Suprapubic skin (tissue), 4 donors: ENCODE measurements at places on chromosomes 1 and 21.

GRCh38 chr1:1122078-1122811 is 6.4 kb upstream of the C1orf159 start:
- DNase-seq: peak; percentile 93

DNA sequence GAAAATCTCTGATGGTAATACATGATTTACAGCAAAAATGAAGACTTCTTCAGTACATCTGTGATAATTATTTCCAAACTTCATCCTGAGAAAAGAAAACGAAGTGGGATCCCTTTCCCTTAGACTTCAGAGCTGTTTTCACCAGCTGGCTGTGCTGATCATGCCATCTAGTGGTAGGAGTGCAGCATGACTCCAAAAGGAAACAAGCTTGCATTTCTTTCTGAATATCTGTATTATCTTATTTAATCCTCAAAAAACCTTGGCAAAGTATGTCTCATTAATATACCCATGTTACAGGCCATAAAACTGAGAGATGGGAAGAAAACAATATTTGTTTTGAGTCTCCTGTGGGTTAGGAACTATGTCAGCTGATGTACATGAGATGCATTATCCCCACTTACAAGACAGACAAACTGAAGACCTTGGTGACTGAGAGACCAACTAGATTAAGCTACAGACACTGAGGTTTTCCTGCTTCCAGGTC is 9.8 kb upstream of the GJA8 start:
- DNase-seq: no peak

- DNase-seq: no peak
These were observed 57.3 kb downstream of the PSMG1 start for GRCh38 chr21:39125752-39126485.

DNA sequence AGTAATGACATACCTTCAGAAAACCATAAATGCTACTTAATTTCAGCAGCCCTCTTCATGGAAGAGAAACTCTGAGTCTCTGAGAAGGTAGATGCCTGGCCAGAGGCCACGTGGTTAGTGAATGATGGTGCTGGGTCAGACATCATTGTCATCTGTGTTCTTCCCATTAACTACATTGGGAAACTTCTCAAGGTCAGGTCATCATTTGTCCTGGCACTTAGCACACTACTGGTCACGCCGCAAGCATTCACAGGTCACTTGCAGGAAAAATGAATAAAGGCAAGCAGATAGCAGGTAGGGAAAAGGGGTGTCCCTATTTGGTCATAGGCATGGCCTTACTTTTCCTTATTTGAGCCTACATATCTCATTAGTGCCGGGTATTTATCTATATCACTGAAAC is 220.1 kb upstream of the PROX1 start:
- DNase-seq: no peak

- DNase-seq: no peak
These were observed 63.2 kb downstream of the FAM163A start for GRCh38 chr1:179806333-179806732.

GRCh38 chr1:91502672-91503184 is 2.1 kb downstream of the CDC7 start:
- no peak for DNase-seq

DNA sequence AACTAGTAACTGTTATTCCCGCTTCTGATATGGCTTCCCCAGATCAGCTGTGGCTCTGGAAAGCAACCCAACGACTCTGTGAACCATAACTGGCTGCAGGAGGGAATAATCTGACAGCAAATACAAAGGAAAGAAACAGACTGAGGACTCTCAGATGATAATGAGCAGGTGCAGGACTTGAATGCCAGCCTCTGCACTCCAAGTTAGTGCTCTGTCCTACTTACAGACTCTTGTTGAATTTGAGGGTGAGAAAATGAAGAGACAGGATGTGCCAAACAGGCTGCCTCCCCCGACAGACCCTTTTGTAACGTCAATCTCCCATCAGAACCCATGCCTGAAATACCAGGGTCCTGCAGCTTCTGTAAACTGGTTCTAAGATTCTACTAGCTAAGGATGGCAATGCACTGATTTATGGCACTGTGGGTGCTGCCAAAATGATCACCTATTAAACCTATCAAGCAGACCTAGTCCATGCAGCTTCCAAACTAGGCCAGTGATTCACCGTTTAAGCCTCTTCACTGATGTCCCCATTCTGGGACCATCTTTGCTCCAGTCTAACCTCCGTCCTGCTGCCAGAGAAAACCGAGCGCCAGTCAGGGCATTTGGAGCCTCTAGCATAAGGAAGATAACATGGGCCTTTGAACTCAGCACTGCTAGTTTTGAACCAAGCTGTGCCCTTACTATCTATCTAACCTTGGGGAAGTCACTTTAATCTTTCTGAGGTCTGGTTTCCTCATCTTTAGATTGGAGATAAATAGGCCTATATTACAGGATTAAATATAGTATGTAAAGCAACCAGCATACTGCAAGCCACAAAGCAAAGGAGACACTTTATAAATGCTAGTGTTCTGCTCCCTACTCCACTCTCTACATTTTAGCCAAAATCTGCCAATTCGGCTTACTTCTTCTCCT is 4.8 kb downstream of the MKNK1 start:
- no peak for DNase-seq

DNA sequence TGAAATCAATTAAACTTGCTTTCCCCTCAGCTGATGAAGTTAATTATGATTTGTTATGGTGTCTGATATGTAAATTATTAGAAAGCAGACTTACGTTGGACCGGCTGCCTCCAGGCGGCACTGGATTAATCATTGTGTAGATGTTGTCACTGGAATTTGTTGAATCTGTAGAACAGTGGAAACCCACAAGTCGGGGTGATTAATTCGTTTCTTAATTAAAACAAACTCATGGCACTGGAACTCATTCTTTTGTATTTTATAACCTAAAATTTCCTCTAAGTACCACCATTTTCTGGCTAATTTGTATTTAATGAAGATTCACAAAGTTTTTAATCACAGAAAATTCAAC is 39.0 kb downstream of the MRPL37 start:
- DNase-seq: no peak

DNA sequence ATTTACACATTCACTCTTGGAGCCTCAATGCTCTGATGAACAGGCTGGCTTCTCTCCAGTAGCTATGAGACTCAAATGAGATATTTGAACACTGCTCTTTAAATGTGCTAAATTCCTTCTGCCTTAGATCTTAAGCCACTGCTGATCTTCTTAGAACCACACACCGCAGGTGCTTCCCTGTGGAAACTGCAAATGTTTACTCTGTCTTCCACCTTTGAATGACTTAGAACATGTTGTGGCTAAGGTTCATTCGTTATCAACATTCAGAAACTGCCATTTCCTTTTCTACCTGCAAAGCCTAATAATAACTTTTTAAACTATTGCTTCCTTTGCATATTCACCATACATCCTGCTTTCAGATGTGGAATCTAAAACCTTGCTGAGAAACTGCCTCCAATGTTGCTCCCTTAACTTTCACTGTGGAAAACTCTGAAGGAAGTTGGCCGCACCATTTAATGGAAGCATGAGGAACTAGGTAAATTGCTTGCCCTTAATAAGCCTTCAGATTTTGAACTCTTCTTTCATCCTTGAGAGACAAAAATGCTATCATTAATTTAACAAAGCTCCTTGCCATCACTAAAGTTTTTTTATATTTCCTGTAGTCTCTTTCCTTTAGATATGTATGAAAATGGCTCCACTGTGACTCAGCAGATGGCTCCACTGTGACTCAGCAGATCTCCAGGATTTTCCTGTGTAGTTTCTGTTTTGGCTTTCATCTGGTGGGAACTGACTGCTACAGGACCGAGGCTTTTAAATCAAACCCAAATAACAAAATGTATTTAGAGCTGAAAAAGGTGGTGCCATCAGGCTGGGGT is 143.8 kb downstream of the TNFSF18 start:
- no peak for DNase-seq

DNA sequence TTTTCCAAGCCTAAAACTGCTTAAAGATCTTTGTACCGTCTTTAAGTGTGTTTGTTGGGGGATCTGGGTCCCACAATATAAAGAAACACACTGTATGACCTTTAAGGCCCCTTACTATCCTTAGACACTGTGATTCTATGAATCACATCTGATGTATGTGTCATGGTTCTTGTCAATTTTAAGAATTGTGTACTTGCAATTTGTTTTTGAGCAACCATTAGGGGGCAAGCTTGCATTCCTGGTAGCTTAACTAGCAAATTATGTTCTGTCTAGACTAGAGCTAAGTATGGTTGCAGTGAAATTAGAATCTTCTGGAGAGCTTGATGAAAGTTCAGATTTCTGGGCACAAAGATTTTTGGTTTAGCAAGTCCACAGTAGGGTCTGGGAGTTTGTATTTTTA is 219.5 kb downstream of the TPR start:
- DNase-seq: no peak

DNA sequence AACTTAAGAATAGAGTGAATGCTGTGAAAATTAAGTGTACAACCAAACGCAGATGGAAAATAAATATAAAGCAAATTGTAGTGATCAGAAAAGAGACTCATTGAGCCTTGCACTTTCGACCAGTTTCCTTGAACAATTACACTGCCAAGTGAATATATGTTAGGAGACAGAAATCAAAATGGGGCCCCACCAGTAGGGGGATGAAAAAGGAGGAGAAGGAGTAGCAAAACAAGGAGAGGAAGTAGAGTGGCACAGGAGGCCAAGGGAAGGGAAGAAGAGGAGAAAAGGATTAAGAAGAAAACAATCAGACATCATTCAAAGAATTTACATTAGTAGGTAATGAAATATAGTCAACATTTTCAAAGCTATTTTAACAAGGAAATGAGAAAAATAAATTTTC is 1770.6 kb downstream of the PLA2G4A start:
- no peak for DNase-seq

GRCh38 chr1:67227196-67227595 is 60.9 kb downstream of the IL23R start:
- DNase-seq: no peak

GRCh38 chr1:165443539-165444311 is 1.2 kb downstream of the RXRG start:
- DNase-seq: no peak

- no peak for DNase-seq
These were observed 39.9 kb upstream of the AK4 start for GRCh38 chr1:65108025-65108642.
